Glutamatergic neuron (in vitro differentiated cells): ENCODE measurements at places on chromosomes 16 and 17. TPM values are rescaled to one million over a fixed set of nuclear protein-coding genes. Genes with fewer than 3 reads are reported as not detected.

CMTM2 gene
- not detected for total RNA-seq

GRCh38 chr17:41464682-41465081, 2.5 kb downstream of the KRT32 start:
- no peak for DNase-seq

- no peak for DNase-seq
These were observed 7.2 kb downstream of the PLA2G15 start for GRCh38 chr16:68252383-68252782.

GRCh38 chr16:63720848-63721247, 1401.0 kb downstream of the CDH11 start:
- DNase-seq, result no peak

- DNase-seq, result no peak
These were observed 749.3 kb downstream of the MAF start for GRCh38 chr16:78851266-78851665.

DNA sequence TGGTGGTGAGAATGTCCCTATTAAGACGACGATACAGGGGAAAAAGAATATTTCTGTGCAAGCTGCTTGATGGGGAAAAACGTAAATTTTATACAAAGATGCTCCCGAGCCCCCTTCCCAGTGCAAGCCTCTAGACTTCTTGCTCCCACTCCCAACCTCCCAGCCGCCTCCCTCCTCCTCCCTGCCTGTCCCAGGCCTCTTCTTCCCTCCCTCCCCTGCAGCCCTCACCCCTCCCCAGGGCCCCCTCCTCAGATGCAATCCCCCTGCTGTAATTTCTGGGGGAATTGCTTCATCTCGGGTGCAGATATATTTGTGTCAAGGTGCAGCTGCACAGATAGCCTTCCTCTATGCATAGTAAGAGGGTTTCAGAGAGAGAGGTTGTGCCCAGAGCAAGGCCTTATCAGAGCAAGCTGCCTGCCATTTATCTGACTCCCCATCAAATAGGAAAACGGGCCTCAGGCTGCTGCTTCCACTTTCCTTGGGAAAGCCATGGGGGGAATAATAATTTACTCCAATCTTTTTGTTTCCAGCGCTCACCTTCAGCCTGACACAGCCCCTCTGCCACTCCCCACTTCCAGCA, 47.4 kb upstream of the LHX1 start:
- DNase-seq, result no peak
